ENCODE measurements at places on chromosomes 4 and X.

DNA sequence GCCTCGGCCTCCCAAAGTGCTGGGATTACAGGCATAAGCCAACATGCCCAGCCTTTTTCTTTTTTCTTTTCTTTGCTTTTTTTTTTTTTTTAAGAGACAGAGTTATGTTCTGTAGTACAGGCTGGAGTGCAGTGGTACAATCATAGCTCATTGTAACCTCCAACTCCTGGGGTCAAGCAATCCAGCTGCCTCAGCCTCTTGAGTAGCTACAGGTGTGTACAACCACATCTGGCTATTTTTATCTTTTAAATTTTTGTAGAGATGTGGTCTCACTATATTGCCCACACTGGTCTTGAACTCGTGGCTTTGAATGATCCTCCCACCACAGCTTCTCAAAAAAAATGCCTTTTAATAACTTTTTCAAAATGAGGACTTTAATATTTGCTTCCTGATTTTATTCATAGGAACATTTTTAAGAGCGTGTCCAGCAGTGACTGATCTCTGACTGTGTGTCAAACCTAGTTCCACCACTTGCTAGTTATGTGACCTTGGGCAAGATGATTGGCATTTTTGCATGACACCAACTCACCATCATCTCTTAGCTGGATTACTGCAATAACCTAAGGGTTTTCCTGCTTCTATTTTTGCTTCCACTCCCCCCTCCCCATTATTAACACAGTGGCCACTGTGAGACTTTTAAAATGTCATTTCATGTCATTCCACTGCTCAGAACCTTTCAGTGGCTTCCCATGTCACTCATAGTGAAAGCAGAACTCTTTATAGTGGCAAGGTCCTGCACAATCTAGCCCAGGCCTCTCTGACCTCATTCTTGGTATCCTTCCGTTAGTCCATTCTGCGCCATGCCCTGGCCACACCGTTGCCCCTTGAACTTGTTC is 4.5 kb upstream of the TNIP3 start:
- no peak for DNase-seq

- DNase-seq: no peak
These were observed 8.1 kb upstream of the KLHL2 start for GRCh38 chr4:165199286-165199685.

GRCh38 chr4:183666088-183666487 is 7.0 kb downstream of the TRAPPC11 start:
- DNase-seq: no peak

DNA sequence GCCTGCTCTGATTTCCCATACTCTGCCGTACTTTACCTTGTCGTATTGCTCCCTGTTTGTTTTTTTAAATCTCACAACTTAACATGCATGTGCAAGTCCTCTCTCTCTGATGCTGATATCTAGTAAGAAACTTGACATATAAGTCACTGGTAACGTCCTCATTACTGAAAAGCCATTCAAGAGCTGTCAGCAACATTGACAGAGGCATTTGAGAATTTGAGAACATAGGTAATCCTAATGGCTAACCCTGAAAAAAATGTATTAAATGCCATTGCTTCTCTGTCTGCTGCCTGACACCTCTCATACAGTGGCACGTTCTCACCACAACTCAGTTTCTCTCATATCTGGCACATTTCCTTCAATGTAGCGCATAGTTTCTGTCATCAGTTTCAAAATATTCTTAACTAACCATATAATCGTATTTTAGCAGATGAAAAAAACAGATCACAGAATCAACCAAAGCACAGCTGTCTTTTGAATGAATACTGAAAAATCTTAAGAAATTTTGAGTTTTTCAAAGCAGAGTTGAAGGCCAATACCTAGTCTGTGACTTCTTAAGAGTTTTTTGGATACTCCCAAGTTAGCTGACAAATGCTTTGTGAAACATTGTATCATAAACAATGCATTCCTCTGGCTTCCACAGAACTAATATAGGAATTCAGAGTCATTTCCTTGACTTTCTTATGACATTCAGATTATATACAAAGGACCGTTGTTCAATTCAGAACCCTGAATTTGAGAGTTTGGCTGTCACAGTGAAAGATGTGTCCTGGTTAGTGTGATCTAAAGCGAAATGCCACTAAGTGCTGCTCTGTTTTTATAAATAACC is 996.4 kb downstream of the C4orf33 start:
- DNase-seq: no peak

DNA sequence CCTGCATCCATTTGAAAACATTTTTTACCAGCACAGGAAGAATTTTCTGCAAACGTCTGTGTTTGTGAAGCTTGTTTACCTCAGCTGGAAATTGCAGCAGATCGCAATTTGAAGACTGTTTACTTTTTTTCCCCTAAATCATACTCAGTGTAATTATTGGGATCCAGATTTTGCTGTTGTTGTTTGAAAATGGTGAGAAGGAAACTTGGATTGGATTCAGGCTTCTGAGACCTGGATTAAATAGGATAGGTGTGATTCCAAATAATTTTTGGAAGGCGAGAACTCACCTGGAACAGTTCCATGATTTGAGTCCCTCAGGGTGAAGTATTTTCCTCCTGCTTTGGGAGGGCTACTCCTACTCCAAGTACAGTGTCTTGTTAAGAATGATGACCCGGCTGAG is 279.8 kb downstream of the STIM2 start:
- no peak for DNase-seq

GRCh38 chrX:56233682-56234081 is 1.5 kb downstream of the KLF8 start:
- DNase-seq: peak; percentile 1

DNA sequence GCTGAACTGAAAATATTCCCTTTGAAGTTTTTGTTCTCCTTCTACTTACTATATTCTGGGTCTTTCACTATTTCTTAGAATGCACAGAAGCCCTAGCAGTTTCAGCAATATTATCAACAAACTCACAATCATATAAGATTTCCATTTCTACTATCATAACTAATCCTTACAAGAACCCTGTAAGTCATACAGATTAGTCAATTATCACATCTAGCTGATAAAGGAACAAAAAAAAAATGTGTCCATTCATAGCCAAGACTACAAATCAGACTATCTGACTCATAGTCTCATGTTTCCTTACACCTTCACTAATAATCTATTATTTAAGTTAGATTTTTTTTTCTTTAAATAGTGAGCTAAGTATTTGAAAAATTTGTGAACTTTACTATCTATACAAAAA is 72.5 kb downstream of the LRBA start:
- no peak for DNase-seq

DNA sequence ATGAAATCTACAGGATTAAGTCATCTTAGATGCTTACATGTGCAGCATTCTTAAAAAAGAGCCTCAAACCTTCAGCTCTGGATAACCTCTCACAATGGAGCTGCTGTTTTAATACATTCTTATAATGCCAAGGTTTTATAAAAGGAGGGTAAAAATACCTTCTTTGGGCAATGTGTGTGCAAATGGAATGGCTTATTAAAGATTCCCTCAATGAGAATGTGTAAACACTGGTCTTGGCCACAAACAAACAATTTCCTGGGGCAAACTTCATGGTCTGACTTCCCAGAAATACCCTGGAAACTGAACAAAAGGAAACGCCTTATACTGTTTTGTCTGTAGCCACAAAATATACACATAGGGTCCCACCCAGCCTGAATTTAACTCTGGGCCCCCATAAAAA is 148.6 kb upstream of the INTU start:
- DNase-seq: no peak

- DNase-seq: no peak
These were observed 131.1 kb downstream of the KLHL8 start for GRCh38 chr4:87089368-87089767.

- DNase-seq: no peak
These were observed 35.8 kb downstream of the PSAPL1 start for GRCh38 chr4:7398788-7399439.

- DNase-seq: peak; percentile 62
These were observed at the start of gene RAP2C for GRCh38 chrX:132219343-132219768. RAP2C (minus strand) TSS chrX:132219447; CDS start chrX:132217268, 2,179 bp downstream.

GRCh38 chr4:105969575-105969974 is 74.3 kb downstream of the NPNT start:
- no peak for DNase-seq

DNA sequence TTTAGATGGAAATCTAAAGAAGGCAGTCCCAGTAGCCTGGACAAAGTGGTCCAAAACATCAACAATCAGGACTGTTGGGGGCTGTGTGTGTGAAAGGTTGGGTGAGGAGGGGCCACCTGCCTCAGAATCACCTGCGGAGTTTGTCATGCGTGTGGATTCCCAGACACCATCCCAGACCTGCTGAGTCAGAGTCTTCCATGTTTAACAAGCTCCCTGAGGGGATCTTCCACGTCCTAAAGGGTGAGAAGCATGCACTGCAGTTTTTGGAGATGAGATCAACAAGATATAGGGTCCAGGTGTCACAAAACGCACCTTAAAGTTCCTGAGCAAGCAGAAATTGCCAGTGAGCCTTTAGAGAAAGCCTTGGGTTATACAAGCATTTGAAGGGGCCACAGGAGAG is 207.0 kb upstream of the FAM9B start:
- no peak for DNase-seq

DNA sequence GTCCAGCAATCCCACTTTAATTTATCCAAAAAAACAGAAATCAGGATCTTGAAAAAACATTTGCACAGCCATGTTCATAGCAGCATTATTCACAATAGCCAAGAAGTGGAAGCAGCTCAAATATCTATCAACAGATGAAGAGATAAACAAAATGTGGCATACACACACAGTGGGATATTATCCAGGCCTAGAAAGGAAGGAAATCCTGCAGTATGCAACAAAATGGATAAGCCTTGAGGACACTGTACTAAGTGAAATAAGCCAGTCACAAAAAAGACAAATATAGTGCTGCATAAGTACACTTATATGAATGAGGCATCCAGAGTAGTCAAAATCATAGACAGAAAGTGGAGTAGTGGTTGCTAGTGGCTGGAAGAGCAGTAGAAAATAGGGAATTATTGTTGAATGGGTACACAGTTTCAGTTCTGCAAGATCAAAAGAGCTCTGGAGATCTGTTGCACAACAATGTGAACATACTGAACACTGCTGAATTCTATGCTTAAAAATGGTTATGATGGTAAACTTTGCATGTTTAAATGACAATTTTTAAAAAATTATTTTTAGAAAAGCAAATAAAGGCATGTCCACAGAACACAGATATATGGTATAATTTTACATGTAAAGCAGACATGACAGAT is 25.6 kb downstream of the CHM start:
- no peak for DNase-seq

DNA sequence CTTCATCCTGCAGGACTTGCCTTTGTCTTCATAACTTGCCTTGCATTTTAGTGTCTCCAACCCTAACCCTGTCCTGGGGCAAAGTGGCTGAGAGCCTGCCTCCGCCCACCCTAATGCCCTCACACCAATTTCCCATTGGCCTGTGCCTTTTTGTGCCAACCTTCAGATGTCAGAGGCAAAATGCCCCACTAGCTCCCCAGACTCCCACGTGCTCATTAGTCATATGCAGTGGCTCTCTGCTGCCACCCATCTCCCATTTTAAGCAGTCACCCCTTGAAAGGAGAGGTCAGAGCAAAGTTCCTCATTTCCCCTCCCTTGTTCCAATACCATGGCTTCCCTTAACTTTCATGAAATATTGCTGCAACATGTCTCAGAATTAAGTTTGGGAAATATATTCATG is 74.8 kb upstream of the PASD1 start:
- DNase-seq: peak; percentile 27

DNA sequence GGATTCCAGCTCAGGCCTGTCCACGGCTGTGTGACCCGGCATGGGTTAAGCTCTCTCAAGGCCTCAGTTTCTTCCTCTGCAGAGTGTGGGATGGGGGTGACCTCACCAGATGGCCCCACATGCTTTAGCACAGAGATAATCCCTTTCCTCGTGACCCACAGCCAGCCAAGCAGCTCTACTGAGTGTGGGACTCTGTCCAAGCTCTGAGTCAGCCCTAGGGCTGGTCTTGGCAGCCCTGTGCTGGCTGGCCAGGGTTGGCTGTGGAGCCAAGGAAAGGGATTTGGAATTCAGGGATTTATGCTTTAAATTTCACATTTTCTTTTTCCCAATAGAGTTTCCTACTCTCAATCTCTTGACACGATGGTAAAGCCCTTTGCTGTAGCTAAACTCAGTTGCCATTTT is 19.7 kb upstream of the SPON2 start:
- DNase-seq: peak; percentile 44

- DNase-seq: no peak
These were observed 286.8 kb downstream of the USP46 start for GRCh38 chr4:52372269-52372668.

DNA sequence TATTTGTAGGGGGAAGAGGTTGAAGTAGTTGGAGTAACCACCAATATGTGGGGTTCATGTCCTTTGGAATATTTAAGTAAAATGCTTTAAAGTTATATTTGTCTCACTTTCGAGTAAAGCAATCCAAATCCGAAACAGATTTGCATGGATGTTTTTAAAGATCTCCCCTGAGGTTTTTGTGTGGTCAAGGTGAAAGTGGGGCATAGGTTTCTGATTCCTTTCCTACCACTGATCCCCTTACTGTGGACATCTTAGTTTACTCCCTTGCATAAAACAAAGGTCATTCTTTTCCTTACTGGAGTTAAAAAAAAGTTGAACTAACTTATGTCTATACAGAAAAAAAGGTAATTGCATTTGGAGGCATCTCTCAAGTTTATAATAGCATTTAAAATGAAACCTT is 71.9 kb upstream of the PHOX2B start:
- DNase-seq: no peak

GRCh38 chrX:74389016-74389722 is 32.1 kb upstream of the SLC16A2 start:
- no peak for DNase-seq

GRCh38 chr4:86876894-86877685 is 15.1 kb downstream of the C4orf36 start:
- DNase-seq: no peak
